ENCODE measurements at places on chromosomes 6 and 20. TPM values are rescaled to one million over a fixed set of nuclear protein-coding genes. Genes with fewer than 3 reads are reported as not detected.

- DNase-seq: no peak
These were observed 497.2 kb upstream of the JARID2 start for GRCh38 chr6:14748679-14749078.

GRCh38 chr20:44031781-44032582 lies 117.3 kb downstream of the TOX2 start:
- DNase-seq: no peak

DNA sequence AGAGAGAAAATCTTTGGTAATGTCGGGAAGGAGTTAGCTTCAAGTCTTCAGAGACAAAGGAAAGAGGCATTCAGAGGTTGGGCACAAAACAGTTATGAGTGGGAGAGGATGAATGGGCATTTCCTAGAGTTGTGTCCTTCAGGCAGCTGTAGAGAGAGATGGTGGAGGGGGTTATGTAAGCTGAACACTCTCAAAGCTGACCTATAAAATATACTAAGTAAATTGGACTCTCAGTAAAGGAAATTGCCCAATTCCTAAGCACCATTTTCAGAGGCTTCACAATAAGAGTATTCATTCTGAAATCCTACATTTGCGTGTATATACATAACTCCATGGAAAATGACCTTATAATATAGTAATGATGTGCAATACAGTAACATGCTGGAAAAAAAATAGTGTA lies 161.2 kb downstream of the KCNQ5 start:
- no peak for DNase-seq

DNA sequence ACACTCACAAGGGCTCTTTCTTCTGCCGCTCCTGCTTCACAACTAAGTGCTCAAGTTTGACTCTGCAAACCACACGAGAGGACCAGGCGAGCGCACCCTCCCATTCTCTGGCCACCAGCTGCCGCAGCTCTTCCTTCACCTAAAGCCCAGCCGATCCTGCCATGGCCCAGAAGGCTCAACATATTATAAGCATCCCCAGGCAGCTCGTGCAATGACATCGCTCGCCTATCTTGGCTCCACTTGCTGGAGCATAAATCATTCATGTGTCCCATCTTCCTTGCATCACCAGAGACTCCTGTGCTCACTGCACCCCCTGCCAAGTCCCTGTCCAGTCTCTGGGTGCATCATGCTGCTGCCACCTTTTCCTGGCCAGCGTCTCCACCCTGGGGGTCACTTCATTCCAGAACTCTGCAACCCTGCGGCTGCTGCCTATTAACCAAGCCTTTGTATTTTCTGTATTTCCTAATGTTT lies 59.0 kb downstream of the PSMG4 start:
- no peak for DNase-seq

DNA sequence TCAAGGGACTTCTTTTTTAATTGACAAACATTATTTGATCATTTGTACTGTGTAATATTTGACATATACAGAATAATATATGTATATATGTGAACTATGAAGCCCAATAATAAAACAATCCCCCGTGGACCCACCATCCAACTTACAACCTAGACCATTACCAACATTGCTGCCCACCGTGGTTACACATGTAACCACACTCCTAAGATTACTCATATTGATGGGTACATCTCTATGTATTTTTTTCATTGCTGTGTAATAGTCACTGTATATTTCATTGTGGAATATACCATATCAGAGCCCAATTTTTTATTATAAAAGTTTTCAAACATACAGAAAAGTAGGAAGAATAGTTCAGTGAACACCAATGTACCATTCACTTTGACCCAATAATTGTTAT lies 94.3 kb downstream of the RTN4IP1 start:
- DNase-seq: no peak

BACH2 gene
- 8.0 TPM for total RNA-seq

PRR18 gene
- 0.33 TPM for total RNA-seq

- no peak for DNase-seq
These were observed 49.9 kb upstream of the FAM184A start for GRCh38 chr6:119128252-119128912.

DNA sequence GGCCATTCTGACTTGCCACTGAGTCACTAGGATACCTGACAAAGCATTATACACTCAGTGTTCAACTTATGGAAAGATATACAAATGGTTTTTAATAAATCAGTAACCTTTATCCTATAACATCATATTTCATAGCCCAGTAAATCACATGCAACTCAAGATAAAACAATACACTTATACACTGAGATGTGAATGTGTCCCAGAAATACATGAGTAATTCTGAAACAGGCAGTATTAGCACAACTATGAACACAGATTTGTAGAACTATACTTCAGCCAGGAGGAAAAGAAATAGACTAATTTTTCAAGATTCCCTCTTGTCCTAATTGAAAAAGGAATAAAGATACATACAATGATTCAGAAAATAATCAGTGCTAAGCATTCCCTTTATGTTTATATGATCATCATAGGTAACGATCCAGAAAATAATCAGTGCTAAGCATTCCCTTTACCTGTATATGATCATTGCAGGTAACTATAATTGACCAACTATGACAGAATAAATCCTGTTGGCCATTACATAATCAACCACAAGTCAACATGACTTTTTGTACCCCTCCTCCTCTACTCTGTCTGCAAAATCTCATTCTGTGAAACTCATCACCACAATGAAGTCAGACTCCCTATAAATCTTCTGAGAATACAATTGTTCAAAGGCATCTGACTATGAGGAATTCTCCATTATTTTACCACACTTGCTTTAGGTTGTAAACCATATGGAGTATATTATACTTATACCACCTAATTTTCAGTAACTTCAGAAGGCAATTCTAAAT lies 30.3 kb downstream of the HACE1 start:
- no peak for DNase-seq

DNA sequence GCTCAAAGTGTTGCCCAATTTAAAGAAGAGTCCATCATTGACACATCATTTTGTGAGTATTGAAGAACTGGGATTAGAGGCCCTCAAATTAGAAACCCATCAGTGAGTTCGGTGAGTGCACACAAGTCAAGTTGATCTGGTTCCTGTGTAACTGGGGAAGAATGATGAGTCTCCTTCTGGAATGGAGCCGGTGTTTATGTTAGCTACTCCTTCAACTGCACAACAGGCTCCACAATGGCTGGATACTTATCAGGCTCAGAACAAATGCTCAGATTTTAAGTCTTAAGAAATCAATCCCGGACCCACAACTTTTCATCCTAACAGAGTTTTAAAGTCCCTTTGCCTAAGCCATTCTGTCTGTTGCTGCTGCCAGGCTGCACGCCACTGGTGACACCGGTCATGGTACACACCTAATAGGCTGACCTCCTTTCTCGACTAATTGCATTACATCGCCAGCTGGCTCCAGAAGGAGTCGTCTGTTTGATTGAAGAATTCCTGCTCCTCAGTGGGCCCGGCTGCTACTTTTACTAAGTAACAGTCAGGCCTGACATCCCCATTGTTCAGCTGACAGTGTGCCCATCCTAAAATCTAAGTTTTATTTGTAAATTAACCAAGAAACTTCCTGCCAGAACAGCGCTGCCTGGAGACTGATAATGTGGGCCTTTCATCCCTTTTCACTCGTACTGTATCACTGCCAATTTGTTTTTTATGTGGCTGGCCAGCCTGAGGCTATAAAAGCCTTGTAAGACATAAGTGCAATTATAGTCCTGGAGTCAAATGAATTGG lies 130.4 kb downstream of the INSM1 start:
- no peak for DNase-seq

Measured in ovary (tissue), 10 donors.